ENCODE measurements at places on chromosomes 2 and 18.

DNA sequence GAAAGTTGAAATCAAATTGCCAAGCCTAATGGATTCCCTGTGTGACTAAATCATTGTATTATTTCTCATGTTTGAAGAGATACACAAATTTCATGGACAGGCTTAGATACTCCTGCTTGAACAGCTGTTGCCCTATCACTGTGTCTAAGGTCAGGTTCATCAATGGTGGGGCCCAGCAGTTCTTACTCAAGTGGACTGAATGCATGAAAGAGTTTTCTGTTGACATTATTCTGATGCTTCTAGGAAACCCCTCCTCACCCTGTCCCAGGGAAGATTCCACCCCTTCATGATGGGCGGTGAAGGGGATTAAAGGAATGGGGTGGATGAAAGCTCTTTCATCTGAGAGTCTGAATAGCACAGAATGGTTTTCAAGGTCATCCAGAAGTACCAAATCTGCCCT, 148.8 kb downstream of the INO80D start:
- DNase-seq, result no peak

DNA sequence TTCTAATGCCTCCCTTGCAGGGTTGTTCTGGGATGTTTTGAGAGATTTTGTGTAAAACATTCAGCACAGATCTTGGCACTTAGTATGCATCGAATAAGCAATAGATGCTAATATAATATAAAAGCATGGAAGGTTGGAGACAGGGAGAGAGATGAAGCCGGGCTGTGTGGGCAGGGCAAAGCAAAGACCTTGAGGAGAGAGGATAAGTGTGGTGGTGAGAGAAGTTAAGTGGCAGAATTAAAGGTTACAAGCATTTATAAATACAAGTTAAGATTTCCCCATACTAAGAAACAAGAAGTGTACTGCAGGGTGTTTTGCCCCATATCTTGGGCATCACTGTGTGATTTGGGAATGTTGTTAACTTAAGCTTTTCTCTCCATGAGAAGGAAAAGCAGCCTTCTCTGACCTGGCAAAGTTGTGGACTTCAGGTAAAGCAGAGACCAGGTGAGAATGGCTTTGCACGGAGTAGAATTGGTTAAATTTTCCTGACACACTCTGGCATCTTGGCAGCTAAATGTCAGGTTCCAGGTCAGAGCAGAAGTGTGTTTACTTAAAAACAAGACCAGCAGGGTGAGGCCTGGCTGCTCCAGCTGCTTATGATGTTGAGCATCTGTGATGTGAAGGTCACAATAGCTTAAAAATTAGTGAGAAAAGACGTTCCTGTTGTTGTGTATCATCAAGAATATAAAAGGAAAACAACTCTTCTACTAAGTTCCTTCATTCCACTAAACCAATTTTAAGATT, 288.5 kb upstream of the HNMT start:
- no peak for DNase-seq

DNA sequence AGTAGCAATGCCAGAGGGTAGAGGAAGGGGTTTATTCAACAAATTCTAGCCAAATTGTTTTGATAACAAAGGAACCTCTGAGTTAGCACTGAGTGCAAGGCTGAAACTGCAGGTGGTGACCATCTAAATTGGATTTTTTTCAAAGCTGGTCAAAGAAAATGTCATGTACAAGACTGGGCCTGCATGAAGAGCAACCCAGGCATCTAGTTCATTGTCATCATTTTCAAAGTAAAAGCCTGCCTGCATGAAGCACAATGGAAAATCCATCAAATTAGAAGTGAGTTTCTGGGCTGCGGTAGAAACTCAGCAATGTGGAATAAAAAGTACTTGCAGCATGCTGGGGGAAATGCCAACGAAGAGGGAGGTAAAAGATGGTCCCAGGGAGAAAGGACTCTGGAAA, 80.8 kb upstream of the PPP1CB start:
- DNase-seq, result no peak

DNA sequence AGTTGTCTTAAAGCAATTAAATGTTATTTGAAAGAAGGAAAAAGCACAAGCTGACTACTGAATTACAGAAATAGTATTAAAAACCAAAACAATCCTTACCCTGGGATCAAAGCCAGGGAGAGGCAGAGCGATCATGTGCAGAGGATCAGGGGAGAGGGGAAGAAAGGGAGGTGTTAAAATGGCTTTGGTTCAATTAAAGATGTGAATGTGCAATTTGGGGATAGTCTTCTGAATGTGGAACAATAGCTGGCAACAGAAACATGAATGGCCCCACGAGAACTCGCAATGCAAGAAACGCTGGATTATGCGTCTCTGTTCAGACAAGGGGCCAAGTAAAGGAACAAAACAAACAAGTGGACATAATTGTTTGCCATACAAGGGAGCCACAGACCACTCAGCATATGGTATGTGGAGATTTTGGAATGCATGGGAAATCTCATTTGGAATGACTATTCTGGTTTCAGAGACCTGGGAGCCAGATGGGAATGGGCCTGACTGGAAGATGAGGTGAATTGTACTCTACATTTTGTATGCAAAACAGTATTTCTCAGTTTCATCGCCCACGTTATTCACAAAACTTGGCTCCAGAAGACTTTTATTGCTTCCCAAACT, 155.4 kb downstream of the SLC4A3 start:
- no peak for DNase-seq

GRCh38 chr18:51070545-51070944, 40.5 kb downstream of the SMAD4 start:
- DNase-seq, result no peak

- no peak for DNase-seq
Observed at GRCh38 chr2:100166701-100167100, 24.3 kb upstream of the AFF3 start.

DNA sequence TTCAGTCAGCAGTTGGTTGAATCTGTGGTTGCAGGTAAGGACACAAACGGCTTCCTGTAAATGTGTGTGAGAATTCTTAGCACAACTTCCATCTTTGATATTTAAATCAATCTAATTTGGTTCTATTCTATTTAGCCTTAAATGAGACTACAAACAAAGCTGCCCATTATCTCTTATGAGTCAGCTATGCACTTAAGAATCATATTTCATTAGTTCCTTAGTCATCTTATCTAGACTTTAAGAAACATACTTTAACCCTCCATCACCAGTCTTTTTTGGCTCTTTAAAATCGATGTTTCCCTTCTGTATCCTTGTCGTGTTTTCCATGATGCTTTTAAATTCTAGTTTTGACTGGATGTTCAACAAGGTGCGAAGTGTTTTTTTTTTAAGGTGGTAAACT, 114.4 kb upstream of the TMEM200C start:
- DNase-seq, result no peak

DNA sequence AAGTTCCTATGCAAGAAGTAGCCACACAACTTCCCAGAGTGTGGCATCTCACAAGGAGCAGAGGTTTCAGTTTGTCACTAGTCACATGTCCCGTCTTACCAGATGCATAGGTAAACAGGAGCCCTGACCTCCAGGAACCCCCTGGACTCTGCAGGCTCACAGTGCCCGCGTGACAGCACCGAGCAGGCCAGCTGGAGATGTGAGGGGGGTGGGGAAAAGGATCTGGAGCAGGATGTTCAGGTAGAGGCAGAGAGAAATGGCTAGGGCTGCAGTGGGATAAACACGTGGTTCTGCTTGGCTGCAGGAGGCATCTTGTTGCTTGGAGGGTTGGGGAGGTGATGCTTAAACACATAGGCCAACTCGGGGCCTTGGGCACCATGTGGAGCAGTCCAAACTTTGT, 54.2 kb downstream of the IMPA2 start:
- DNase-seq, result no peak

- no peak for DNase-seq
Observed at GRCh38 chr2:8203364-8203763, 478.5 kb upstream of the ID2 start.

DNA sequence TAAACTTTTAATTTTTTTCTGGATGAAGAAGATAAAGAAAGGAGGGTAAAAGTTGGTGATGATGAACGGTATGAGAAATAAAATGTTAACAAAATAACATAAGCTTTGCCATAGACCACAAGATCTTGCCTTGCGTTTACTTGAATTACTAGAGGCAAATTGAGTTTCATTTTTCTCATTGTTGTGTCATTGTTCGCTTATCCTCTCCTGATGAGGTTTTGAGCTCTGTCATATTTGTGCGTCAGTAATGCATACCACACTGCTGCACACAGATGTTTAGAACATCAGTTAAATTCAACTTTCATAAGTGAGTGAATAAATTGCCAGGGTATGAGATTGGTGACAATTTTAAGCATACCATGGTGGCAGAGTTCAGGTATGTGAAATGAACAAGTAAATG, 843.6 kb downstream of the SUCLG1 start:
- DNase-seq, result no peak
